Activated T-helper 1 cell treated with anti-CD3 and anti-CD28 coated beads, Interleukin-2, amount 50 U/mL, for 16 hours (primary cell): ENCODE measurements at places on chromosomes 2 and 18.
A peak's percentile ranks its signal among the peaks of the same experiment; 100 is the strongest.

GRCh38 chr18:50629148-50629631 is 69.3 kb downstream of the MAPK4 start:
- DNase-seq, result no peak

DNA sequence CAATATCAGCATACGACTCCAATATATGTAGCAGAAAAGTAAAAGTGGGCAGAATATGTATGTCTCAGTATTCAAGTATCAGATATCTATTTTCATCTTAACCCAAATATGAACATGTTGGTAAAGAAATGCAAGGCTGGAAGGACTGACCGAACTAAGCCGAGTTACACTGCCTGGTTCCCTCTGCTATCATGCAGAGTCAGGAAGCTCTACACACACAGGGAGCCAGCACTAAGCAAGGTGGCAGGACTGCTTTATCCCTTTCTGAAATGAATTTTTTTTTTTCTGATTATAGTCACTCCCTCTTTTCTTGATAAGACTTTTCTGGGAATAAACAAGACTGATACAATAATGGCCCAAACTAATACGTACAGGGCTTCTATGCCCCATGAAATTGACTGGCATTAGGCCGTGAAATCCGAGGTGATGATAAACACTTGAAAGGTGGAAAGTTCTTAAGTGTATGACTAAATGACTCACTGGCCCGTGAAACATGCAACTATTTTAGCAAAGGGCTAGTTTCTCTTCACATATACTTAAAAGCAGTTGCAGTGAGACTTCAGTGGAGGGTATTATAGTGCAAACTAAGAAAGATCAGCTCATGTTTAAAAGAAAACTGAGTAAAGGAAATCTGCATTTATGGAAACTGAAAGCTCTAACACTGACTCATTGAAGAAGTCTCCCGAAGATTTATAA is 14.9 kb downstream of the DPP4 start:
- peak; percentile 4 for DNase-seq

GRCh38 chr18:50727721-50728471 is 91.9 kb downstream of the MRO start:
- no peak for DNase-seq

- DNase-seq, result no peak
Observed at GRCh38 chr18:57025540-57025939, 121.3 kb upstream of the BOD1L2 start.

GRCh38 chr2:172693037-172693436 is 42.6 kb upstream of the RAPGEF4 start:
- no peak for DNase-seq

- DNase-seq, result no peak
Observed at GRCh38 chr2:25964891-25965290, 17.4 kb downstream of the KIF3C start.

GRCh38 chr18:67600181-67601180 is 84.0 kb upstream of the DSEL start:
- no peak for DNase-seq

DNA sequence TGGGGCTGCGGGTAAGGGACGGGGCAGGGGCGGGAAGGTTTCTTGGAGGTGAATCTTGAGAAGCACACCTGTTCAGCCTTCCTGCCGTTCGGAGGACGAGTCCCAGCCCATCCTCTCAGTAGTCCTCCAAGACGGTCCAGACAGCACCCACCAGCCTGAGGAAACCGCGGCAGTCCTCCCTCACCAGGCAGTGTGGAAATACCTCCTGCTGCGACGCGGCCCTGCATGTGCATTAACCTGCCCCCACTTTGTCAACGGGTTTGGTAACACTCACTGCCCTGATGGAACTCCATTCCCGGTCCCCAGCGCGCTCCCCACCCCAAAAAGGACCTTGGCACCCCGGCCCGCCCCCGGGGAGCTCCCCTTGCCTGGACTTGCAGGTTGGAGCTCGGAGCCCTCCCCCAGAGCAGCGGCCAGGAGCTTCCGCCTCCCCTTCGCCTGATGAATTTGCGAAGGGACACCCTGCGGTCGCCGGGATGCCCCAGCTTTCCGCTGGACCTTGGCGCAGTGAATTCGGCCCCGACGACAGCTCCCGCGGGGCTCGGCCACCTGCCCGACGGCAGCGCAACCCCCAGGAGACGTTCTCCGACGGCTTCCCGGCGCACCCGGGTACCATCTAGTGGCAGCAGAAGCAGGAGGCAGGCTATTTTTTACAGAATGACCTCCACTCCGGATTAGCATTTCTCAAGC is 31.5 kb downstream of the ACVR1C start:
- peak; percentile 35 for DNase-seq

DNA sequence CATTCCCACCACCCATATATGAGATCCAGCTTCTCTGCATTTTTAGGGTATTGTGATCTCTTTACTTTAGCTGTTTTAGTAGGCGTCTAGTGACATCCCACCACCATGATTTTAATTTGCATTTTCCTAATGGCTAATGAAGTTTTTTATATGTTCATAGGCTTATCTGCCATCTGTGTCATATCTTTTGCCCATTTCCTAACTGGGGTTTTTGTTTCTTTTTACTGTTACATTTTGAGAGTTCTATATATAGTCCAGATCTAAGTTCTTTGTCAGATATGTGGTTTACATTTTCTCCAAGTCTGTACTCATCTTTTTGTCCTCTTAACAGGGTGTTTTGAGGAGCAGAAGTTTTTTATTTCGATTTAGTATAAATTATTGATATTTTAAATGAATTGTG is 39.6 kb downstream of the PTPN2 start:
- DNase-seq, result no peak

- no peak for DNase-seq
Observed at GRCh38 chr2:120565095-120565460, 170.6 kb upstream of the GLI2 start.

GRCh38 chr18:36667811-36668210 is 161.0 kb downstream of the TPGS2 start:
- no peak for DNase-seq

GRCh38 chr2:136696438-136696837 is 68.9 kb upstream of the THSD7B start:
- DNase-seq, result no peak

- no peak for DNase-seq
Observed at GRCh38 chr2:18856765-18857164, 267.4 kb upstream of the NT5C1B start.

DNA sequence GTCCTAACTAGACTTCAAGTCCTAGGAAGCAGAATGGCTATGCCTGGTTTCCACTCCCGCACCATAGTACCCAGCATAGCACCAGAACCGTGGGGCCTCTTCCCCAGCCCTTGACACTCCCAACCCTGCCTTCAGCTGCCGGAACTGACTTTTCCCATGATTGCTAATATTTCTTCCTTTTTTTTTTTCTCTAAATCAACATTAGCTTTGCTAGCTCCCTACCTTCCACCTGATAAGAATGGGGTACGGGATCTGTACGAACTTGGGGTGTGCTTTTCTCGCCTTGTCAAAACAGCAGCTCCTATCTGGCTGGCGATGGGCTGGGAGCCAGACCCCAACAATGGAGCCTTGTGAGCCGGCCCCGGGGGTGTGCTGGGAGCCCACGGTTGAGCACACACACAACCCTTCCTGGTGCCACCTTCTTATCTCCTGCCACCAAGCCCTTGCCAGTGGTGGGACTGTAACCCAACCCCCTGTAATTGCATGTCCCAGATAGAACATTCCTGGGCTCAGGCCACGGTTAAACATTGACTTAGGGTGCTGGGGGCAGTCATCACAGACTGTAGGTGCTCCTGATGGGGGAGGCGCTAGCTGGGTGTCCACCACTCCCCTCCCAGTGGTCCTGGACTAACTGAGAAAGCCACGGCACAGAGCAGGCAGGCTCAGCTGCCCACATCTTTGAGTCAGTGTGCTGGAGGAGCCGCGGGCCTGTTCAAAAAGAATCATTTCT is 213.0 kb upstream of the HAAO start:
- no peak for DNase-seq

DNA sequence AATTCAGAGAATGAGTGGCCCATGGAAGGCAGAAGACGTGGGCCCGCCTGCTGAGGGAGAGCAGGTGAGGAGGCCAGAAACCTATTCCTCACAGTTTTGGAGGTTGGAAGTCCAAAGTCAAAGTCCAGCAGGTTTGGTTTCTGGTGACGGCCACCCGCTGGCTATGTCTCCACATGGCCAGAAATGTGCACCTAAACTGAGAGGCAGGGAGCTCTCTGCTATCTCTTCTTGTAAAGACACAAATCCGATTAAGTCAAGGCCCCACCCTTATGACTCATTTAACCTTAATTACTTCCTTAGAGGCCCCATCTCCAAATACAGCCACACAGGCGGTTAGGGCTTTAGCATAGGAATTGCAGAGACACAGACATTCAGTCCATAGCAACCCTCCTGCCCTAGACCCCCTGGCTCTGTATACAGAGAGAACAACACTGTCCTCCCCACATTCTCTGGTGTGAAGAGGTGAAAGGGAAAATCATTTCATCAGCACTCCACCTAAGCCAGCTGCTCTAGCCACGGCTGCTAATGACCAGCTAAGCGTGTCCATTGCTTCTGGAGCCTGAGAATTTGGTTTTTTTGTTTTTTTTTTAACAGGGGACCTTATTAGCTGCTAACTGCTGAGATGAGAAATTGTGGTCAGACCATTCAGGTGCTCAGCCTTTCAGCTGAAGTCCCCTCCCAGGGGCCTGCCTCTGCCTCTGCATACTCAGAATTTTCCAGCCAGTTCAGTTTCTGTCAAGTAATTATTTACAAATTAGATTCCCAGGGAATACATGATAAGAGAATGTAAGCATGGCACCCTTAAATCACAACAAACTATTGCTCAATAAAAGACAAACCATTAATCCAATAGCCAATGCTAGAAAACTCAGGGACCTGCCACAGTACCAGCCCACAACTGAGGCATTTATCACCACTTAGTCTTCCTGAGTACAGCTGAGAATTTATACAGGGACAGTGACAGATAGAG is 368.7 kb upstream of the ID2 start:
- no peak for DNase-seq

DNA sequence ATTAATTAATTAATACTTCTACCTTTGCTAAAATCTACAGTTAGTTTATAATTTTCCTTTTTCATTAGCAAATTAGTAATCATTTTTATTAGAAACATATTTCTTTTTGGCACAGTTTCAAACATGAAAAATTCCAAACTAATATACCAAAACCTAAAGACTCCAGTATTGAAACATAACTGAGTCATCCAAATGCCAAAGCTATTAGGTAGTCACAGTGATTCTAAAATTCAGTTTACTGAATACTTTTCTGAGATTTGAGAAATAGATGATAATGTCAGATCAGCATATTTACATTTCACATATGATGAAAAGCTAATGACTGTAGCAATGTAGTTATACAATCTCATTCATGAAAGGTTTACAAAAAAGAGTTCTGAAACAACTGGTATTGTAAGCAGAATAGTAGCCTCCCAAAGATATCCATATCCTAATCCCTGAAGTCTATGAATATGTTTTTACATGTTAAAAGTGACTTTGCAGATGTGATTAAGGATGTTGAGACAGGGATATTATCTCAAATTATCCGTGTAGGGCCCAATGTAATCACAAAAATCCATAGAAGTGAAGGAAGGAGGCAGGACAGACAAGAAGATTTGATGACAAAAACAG is 680.2 kb upstream of the CHAC2 start:
- DNase-seq, result no peak

DNA sequence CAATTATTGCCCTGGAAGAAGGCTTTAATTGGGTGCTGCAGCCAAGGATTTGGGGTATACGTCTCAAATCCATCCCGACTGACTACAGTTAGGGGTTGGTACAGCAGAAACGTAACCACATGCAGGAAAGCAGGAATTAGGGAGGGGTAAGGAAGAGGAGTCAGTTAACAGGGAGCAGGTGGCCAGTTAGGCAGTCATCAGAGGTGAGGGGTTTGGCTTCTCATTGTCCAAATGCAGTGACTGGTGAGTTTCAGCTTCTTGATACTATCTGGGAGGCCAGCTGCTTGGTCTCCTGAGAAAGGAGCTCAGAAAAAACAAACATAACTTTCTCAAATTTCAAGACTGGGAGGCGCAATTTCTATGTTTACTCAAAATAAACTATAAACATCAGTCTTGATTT is 38.8 kb upstream of the UBE2F start:
- DNase-seq, result no peak

GRCh38 chr2:69200107-69200520 is 186.9 kb downstream of the GFPT1 start:
- DNase-seq, result no peak

DNA sequence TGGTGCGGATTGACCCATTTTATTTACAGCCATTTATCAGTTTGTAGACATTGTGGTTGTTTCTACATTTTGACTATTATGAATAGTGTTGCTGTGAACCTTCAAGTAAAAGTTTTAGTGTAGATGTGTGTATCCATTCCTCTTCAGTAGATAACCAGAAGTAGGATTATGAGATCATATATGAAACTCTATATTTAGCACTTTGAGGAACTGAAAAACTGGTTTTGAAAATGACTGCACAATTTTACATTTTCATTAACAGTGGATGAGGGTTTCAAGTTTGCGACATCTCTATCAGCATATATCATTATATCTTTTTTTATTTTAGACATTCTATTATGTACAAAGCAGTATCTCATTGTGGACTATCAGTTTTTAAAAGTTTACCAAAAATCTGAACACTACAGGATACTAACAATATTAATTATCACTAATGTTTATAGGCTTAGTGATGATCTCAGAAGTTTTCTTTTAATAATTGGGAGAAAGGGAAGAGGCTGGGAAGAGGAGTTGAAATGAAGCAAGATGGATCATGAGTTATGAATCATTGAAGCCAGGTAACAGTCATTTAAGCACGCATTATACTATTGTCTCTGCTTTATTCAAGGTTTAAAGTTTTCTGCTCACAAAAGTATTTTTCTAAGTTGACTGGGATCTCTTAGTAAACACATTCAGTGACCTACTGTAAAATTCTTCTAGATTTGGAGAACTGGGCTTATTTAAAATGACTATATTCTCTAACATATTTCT is 329.0 kb upstream of the LRATD1 start:
- no peak for DNase-seq

- no peak for DNase-seq
Observed at GRCh38 chr18:70387027-70387426, 98.2 kb downstream of the SOCS6 start.

DNA sequence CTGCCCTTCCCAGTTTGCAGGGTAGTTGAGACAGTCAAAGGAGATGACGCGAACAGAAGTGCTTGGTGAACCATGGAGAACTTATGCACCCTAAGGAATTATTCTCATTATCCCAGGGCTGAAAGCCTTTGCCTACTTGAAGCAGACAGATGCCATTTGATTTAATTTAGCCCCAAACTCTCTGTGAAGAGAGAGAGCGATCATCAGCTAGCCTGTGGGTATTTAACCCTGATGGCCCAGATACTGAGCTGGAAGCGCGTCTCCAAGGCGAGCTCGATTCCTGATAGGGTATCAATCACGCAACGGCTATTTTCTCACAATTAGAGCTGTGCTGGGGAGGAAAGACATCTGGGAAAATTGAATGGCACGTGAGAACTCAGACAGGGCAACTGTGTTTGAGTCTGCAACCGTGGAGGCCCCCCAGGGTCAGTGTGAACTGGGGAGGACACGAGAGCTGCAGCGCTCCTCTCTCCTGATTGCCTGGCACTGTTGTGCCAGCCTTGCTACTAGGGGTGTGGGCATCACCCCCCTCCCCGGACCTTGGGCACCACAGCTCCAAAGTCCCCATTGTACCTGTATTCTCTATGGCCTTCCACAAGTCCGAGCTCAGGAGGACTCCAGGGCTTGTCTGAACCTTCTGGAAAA is 73.2 kb downstream of the CAPN13 start:
- no peak for DNase-seq

GRCh38 chr2:36396878-36397539 is 41.4 kb downstream of the CRIM1 start:
- DNase-seq, result no peak
